H4 (cell line): ENCODE measurements at places on chromosomes 4 and X. TPM values are rescaled to one million over a fixed set of nuclear protein-coding genes. Genes with fewer than 3 reads are reported as not detected.

DNA sequence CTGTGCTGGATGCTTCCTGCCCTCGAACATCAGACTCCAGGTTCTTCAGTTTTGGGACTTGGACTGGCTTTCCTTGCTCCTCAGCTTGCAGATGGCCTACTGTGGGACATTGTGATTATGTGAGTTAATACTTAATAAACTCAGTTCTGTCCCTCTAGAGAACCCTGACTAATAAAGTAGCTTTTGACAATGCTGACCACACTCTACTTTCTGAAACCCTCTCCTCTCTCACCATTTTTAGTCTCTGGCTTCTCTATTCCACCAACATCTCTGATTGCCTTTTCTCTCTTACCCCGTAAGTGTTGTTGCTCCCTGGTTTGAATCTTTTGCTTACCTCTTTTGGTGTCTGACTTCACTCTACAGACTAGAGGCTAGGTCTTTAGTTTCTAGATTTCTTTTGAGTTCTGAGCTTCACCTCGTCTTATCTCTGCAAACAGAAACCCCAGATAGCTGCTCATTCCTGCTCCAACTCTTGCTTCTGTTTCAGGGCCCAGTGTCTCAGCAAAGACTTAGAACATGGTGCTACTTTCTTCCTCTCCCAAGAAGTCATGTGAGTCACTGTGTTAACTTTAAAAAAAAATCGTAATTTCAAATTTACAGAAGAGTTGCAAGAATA is 11.4 kb downstream of the TMSB4X start:
- no peak for DNase-seq

DNA sequence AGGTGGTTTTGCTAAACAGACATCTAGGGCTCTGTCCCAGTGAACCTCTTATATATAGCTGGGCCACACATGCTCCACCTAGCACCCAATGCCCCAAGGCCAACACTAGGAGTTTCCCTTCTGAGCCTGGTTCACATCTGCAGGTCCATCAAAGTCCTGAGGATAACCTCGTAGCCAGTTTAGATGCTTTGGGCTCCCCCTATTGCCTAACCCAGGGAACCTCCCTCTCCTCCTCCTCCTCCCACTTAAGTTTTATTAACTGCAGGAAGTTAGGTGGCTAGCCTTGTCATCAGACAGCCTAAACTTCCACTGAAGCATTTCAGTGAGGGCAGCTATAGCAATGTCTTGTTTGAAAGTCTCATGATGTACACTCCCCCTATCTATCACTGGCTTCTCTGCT is 88.0 kb downstream of the GUCY2F start:
- no peak for DNase-seq

DNA sequence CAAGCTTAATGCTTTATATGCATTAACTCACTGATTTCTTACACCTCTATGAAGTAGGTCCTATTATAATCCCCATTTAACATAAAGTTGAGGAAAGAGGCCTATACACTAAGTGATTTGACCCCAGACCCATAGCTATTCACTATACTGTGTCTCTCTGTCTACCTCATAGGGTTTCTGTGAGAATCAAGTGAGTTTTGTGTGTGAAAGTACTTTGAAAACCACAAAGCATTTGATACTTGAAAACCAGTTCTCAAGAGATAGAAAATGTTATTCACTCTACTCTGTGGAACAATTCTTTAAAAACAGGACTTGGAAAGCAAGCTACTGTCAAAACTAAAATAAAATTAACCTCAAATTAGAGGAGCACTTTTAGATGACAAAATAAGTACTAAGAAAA is 35.0 kb downstream of the SHROOM3 start:
- DNase-seq = no peak

DNA sequence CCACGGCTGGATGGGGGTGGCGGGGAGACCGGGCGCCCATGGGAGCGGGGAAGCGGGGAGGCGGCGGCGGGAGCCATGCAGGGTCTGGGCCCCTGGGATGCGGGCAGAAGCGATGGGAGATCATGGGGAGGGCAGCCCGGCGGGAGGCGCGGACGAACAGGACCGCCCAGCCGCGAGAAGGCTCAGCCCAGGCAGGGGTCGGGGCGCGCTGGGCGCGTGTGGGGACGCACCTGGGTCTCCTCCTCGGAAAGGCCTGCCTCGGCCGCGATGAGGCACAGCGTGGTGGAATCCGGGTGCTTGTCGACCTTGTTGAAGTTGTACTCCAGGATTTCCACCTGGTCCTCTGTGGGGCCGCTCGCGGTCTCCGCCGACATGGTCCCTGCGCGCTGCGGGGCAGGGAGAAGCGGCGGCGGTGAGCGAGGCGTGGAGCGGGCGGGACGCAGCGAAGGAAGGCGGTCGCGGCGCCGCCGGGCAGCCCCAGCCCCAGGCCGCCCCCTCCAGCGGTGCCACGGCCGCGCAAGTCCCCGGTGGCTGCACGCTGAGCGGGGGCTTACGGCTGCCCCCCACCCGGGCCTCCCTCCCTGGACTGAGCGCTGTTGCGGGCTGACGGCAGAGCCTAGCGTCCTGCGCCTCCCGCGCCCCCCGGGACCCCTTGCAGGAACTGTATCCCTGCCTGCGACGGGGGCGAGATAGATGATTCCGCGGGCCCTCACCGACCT is 25.3 kb downstream of the HOPX start:
- DNase-seq = no peak

DNA sequence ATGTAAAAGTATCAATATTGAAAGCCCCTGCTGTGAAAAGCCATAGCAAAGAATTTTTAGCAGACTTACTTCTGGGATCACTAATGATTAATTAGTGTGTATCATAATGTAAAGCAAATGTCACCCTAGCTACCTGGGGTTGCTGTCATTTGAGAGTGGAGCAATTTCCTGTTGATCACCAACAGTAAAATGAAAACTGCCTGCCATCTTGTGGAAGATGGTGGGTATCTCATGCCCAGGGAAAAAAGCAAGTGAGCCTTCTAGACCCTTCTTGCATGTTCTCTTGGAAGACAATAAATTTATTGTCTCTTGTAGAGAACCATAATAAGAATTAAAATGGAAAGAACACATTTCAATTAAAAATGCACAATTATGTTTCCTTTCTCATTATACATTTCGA is 360.2 kb downstream of the ZIC3 start:
- DNase-seq = peak; percentile 4

Gene TRIM75
- not detected in 2 replicates for total RNA-seq

Gene CT83
- total RNA-seq = not detected in 2 replicates

Gene PGAM4
- not detected in 2 replicates for total RNA-seq
